ENCODE measurements at places on chromosomes 6 and 20.

- no peak for DNase-seq
These were observed 83.7 kb downstream of the TMEM242 start for GRCh38 chr6:157239671-157240058.

DNA sequence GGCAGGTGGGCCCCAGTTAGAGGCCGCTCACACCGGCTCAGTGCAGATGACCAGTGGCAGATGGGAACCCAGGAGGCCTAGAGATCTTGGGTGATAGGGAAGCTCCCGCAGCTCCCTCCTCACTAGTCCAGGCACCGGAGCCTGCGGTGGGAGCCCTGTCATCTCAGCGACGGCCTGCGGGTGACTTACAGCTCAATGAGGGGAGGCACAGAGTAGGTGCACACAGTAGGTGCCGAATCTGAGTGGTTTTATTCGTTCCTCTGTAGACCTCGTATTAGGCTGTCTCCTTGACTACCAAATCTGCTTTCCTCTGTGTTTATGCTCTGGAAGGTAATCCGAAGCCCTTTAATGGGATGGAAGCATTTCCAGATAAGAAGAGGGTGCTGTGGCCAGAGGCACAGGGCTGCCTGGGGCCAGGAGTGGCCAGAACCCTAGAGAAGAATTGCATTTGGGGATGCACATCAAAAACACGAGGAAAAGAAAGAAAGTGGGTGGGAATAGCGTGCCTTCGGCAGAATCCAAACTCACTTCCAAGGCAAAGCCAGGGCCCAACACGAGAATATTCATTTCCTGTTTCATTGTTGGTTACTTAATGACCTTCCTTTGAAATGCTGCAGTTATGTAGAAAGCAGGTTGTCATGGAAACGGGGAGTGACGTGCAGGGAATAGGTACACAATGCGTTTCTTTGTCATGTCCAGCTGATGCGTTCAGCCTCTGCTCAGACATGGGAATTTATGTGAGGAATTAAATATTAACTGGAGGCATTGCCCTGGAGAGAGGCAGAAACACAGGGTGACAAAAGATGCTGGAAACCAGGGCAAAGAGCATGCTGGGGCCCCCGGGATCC is 24.7 kb downstream of the MYT1 start:
- no peak for DNase-seq

DNA sequence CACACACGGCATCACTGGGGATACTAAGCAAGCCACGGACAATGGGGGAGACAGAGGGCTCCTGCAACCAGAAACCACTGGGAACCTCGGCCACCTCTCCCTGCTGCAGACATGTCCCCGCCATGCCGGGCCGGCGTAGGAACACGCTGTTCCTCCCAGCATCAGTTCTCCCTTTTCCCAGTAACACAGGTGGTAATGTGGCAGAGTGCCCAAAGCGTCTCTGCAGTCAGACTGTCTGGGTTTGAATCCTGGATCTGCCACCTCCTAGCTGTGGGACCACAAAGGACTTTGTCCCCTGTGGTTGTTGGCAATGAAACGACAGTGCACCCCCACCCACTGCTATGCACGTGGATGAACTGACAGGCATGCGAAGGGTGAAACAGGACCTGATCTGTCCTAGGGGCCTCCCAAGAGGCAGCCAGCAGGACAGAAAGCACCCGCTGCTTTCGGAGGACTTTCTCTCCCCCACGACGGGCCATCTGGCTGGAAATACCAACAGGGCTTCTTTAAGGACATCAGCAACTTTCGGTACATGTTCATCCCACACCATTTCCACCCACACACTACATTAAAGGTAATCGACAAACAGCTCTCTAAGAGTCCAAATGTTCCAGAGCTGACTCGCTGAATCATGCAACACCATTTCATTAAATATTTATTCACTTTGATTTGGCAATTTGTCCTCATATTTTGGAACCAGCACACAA is 74.1 kb downstream of the SULF2 start:
- DNase-seq = no peak

DNA sequence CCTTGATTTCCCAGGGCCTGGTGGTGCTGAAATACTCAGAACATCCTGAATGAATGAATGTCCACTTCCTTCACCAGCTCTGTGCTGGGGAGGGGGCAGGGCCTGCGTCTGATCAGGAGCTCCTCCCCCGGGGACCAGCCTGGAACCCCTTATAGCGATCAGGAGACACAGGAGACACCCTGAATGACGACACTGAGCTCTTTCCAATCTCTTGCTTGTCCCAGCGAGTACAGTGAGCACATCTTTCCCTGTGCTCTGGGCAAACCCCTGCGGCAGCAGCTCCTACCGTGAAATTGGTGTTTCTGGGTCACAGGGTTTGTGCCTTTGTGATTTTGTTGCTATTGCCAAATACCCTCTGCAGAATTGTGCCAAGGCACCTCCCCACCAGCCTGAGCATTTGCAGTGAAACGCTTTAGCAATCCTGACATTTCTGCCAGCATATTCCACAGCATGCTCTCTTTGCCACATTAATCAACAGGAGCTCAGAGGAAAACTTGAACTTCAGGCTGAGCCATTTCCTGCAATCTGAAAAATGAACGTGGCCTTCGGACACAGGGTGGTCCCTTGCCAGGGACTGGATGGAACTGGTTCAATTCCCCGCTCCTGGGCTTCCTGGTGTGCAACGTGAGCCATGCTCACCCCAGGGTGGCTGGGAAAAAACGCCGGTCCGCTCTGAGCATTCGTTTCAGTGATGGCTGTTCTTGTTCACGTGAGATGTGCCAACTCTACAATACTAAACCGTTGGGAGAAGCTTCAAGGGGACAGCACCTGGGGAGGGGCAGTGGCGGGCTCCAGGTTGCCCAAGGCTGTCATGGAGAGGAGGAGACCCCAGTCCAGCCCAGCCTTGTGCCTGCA is 23.1 kb upstream of the MRGBP start:
- no peak for DNase-seq

GRCh38 chr20:57909763-57910331 is 200.0 kb upstream of the PMEPA1 start:
- DNase-seq = no peak

DNA sequence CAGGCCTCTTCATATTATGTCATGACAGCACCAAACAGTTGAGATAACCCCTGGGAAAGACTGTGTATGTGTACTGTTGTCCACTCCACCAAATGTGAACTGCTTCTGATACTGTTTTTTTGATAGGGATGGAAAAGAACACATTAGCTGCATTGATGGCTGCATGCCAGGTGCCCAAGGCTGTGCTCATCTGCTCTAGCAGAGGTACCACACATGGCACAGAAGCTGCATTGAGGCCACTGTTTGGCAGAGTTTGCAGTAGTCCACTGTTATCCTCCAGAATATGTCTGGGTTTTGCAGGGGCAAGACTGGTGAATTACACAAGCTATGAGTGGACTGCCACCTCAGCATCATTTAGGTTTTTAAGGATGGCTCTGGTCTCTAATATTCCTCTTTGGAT is 28.2 kb upstream of the ELMO2 start:
- no peak for DNase-seq

DNA sequence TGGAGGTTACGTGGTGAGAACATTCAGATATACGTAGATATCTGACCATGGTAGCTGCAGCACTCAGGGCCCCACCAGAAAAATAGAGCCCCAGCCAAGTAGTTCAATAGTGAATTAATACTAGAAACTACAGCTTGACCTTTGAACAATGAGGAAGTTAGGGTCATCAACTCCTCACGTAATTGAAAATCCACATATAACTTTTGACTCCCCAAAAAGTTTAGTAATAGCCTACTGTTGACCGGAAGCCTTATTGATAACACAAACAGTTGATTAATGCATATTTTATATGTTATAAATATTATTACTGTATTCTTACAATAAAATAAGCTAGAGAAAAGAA is 117.9 kb downstream of the SNX5 start:
- no peak for DNase-seq

DNA sequence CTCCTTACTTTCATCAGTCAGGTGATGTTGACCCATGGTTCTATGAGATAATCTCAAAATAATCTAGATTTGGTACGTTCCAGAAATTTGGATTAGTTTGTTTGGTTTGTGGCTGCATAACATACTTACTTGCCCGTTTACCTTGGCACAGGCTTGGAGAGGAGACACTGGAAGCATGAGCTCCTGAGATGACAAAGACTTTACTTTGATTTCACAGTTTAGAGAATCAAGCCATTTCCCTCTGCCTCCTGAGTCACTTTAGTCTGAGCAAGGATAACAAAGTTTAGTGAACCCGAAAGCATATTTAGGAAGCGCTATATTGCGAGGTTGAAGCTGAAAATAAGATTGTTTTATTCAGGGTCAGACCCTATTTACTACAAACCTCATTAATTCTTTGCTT is 643.4 kb downstream of the QKI start:
- DNase-seq = no peak

DNA sequence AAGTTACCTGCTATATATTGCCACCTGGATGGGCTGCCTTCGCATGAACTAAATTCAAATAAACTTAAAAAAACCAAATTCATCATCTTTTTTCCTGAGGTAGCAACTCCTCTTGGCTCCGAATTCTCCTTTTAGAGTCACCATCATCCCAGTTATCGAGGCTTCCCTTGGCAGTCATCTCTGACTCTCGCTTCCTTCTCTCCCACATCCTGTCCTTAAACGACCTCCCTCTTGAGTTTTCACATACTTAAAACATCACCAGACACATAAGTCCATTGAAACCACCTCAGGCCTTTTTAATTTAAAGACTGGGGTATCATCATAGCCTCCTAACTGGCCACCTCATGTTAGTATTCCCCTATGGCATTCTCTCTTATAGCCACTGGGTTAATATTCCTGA is 296.1 kb upstream of the FLRT3 start:
- DNase-seq = no peak

DNA sequence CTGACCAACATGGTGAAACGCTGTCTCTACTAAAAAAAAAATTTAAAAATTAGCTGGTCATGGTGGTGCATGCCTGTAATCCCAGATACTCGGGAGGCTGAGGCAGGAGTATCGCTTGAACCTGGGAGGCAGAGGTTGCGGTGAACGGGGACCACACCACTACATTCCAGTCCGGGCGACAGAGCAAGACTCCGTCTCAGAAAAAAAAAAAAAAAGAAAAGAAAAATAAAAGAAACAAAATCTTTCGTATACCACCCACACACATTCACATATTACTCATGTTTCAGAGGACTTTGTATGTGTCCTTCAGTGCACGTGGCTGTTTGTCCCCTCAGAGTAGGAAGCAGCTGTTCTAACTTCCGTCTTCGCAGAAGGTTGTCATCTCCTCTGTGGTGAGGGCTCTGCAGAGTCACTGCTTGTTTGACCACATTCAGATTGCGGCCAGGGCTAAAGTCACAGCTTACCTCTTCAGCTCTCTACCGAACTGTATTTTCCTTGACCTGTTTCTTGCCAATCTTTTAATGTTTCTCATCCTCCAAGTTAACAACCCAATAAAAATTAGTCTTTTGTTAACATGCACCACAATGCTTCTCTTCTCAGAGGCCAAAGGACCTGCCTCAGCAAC is 36.6 kb upstream of the HIVEP1 start:
- DNase-seq = no peak

GRCh38 chr6:100626721-100627120 is 162.0 kb upstream of the SIM1 start:
- no peak for DNase-seq

- no peak for DNase-seq
These were observed 12.4 kb downstream of the GRM1 start for GRCh38 chr6:146041282-146041681.

DNA sequence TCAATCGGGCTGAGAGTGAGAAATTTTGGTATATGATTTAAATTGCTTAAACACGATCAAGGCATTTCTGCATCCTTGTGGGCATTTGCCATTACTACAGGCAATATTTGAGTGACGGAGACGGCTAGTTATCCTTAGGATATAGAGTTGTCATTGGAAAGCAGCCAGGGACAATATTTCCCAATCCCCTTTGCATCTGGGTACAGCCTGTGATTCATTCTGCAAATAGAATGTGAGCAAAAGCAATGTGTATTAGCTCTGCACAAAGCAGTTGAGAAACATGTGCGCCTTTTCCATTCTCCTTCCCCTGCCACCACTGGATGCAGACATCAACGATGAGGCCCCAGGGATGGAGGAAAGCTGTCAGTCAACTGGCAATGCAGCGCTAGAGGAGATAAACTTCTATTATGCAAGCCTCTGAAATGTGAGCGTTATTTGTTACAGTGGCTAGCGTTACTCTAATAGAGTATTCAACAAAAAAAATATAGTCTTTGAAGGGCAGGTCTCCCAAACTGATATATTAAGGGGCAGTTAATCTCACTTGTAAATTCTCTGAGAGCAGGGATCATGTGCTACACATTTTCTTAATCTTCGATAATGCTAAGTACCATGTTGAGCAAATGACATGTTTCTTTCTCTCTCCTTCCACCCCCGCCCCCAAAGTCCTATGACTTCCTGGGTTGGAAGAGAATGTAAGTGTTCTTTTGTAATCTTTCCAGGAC is 37.1 kb upstream of the NCOA3 start:
- DNase-seq = no peak

DNA sequence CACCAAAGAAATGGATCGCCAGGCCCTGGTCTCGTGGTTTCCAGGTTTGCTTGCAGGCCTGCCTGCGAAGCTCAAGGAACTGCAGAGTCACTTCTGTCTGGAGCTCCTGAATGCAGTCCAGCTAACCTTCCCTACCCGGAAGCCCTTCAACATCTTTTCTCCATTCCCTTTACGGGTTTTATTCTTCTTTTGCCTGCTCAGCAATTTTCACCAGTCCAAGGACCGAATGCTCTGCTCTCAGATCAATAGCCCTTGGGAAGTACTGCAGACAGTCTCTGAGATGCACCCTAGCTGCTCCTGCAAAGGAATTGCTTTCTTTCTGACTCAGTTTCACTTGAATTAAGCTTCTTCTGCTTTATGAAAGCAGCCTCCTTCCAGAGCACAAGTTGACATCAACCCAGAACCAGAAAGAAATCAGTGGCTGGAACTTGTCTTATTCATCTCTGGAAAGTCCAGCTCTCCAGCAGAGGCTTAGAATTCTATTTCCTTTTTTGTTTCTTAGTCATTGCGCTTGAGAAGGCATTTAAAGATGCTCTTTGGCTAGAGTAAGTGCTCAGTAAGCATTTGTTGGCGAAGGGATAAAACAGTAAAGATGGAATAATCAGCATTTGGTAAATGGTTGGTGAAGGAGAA is 18.7 kb upstream of the YWHAB start:
- DNase-seq = no peak

DNA sequence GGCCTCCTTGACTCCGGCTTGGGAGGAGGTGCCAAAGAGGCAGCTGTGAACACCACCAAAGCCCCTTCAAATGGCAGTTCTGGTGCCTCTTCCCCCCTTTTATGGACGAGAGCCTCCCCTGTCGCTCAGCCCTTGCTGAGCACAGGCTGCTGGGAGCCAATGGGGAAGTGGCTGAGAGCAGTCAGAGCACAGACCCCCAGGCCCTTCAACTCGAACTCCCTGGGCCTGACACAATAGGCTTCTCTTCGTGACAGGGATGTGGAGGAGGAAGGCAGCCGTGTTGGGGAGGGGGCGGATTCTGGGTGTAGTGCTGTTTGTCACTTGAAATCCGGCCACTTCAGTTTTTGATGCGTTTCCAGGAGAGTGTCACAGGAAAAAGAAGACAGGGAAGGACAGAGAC is at the start of gene PDYN:
PDYN (minus strand) TSS at position 73 of the 400 bp plus-strand sequence. CDS start 10,974 bp downstream, outside the sequence.
- no peak for DNase-seq

DNA sequence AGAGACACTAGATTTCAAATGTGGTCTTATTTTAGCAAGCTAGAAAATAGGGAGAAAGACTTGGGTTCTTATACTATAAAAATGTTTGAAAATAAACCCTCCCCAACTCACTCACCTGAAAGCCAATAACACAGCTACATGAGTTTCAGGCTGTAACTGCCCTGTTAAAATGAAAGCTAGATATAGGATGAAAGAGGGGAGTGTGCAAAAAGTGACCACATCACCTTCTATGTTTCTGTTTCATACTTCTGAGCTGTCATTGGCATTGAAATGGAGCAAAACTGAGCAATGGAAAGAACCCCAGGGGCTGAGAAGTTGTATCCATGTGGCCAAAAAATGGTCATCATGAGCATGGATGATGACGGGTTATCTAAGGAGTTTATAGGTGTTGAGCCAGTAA is 148.1 kb upstream of the TENT5A start:
- DNase-seq = no peak
